Cerebellar nuclear complex (tissue), 1 donor: ENCODE measurements at places on chromosomes 2 and 18.

- DNase-seq = no peak
These were observed 969.6 kb upstream of the PIK3C3 start for GRCh38 chr18:40985436-40985835.

DNA sequence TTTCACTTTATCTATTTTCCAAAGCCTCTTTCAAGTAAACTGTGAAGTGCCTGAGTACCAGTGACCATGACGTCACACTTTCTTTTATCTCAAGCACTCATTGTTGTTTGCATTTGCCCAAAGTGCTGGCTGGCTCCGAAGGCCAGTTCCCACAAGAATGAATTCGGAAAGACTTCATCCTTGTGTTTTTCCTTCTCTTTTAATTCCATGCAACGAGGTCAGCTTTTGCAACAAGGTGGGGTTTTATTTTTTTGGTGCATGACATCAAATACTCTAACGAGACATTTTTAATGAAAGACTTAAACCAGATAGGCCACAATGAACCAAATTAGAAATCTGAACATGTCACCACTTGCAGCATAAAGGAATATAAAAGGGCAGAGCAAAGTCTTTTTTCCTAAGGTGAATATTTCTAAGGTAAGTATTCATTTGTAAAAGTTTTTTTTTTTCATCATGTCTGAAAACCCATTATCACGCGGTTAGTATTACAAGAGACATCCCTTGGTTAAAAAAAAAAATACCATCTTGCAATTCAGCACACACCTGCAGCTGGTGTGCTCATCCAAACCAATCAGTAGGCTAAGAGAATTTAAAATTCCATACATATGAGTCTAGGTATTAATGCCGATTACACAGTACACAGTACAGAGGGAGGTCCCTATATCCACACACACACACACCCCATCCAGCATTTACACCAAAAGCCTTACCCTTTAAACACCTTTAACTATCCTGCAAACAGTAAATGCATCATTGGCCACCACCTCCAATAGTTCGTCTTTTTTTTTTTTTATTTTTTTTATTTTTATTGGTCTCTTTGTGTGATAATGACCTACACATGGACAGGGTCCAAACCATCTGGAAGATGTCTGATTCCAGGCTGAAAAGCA, 2.3 kb downstream of the ARL4C start:
- no peak for DNase-seq

DNA sequence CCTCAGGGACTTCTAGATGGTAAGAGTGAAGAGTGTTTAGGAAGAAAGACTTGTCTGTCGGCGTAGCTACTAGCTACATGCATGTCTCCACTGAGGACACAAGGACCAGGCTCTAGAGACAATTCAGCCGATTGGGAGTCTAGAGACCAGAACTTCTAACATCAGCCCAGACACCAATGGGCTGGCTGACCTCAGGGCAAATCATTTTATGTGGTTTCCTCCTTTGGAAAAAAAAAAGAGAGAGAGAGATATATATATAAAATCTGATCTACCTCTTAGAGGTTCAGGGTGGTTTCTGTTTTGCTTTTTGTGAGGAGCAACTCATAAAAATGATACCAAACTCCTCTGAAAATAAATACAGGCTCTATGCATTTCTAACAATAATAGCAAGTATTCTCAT, 212.8 kb downstream of the BCL2 start:
- DNase-seq = no peak

DNA sequence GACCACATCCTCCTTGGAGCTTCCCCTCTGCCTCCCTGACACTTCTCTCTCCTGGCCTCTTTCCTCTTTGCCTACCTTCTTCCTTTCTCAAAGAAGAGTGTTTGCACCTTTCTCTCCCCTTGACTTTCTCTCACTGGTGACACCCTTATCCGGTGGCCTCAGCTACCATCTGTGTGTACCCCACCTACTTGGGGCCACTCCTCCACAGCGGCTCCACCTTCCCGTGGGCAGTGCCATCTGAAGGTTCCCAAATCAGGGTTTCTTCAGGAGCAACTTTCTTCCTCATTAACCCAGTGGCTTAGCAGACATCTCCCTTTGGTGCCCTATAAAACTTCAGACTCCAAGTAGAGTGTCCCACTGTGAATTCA, 5.3 kb upstream of the NCL start:
- no peak for DNase-seq

DNA sequence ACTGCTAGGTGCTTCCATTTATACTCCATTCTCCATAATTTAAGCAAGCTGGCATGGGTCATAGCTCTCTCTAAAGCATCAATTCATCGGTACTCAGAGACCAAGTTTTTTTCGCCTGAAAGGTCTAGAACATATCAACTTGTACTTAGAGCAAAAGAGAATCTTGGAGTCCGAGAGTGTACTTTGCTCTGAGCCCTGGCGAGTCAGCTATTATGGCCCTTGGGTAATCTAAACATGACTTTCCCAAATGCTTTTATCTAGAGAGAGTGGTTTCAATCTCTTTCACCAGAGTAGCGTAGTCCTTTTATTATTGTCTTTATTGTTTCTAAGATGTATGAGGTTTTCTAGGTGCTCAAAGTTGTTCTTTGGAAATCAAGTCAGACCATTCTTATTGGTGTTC, 34.4 kb downstream of the MAIP1 start:
- DNase-seq = no peak
